ENCODE measurements at places on chromosomes 4 and X.

GRCh38 chrX:110399497-110399896, 40.8 kb downstream of the RTL9 start:
- no peak overlapping the region for H3K27ac ChIP-seq
- peaks cover 41% of the 10 kb centered on the region for H3K4me1 ChIP-seq
- H3K36me3 ChIP-seq = no peaks in the 10 kb centered on the region
- no peak overlapping the region for H3K4me3 ChIP-seq
- no peaks in the 10 kb centered on the region for H3K27me3 ChIP-seq
- DNase-seq = no peak

- no peaks in the 10 kb centered on the region for H3K36me3 ChIP-seq
- H3K4me1 ChIP-seq = no peaks in the 10 kb centered on the region
- no peaks in the 10 kb centered on the region for H3K27me3 ChIP-seq
- no peak overlapping the region for H3K4me3 ChIP-seq
- no peak overlapping the region for H3K27ac ChIP-seq
These were observed 150.8 kb downstream of the FRAS1 start for GRCh38 chr4:78207951-78208350.

DNA sequence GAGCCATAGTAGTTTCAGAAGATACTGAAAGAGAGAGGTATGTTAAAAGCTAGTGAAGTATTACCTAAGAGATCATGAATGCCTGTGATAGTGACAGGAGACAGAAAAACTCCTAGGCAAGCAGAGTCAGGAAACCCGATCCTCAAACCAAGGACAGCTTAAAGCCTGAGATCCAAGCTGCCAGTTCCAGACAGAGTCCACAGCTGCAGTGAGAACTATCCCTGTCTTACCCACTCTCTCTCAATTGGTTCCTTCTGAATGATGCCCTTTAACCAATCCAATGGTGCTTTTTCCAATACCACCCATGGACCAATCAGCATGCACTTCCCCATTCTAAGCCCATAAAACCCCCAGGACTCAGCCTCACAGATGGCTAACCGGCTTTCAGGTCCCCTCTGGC, 90.4 kb upstream of the PCDH10 start:
- no peaks in the 10 kb centered on the region for H3K36me3 ChIP-seq
- no peak overlapping the region for H3K4me3 ChIP-seq
- no peak for DNase-seq
- no peaks in the 10 kb centered on the region for H3K27me3 ChIP-seq

GRCh38 chr4:77158487-77158861, 1.5 kb downstream of the CCNG2 start:
- H3K27me3 ChIP-seq = no peaks in the 10 kb centered on the region
- H3K4me3 ChIP-seq = peak overlapping the region; percentile 96
- peak overlapping the region; percentile 82 for H3K27ac ChIP-seq
- peaks cover 51% of the 10 kb centered on the region for H3K36me3 ChIP-seq
- peaks cover 24% of the 10 kb centered on the region for H3K4me1 ChIP-seq

GRCh38 chr4:33924811-33925210, 2319.5 kb downstream of the ARAP2 start:
- no peaks in the 10 kb centered on the region for H3K4me1 ChIP-seq
- no peak overlapping the region for H3K27ac ChIP-seq
- H3K36me3 ChIP-seq = no peaks in the 10 kb centered on the region
- no peak overlapping the region for H3K4me3 ChIP-seq
- DNase-seq = no peak
- H3K27me3 ChIP-seq = no peaks in the 10 kb centered on the region

GRCh38 chr4:8641931-8642650, 49.5 kb downstream of the CPZ start:
- DNase-seq = peak; percentile 34
- H3K4me1 ChIP-seq = no peaks in the 10 kb centered on the region
- H3K27ac ChIP-seq = no peak overlapping the region
- H3K27me3 ChIP-seq = peaks cover 28% of the 10 kb centered on the region
- H3K36me3 ChIP-seq = no peaks in the 10 kb centered on the region

DNA sequence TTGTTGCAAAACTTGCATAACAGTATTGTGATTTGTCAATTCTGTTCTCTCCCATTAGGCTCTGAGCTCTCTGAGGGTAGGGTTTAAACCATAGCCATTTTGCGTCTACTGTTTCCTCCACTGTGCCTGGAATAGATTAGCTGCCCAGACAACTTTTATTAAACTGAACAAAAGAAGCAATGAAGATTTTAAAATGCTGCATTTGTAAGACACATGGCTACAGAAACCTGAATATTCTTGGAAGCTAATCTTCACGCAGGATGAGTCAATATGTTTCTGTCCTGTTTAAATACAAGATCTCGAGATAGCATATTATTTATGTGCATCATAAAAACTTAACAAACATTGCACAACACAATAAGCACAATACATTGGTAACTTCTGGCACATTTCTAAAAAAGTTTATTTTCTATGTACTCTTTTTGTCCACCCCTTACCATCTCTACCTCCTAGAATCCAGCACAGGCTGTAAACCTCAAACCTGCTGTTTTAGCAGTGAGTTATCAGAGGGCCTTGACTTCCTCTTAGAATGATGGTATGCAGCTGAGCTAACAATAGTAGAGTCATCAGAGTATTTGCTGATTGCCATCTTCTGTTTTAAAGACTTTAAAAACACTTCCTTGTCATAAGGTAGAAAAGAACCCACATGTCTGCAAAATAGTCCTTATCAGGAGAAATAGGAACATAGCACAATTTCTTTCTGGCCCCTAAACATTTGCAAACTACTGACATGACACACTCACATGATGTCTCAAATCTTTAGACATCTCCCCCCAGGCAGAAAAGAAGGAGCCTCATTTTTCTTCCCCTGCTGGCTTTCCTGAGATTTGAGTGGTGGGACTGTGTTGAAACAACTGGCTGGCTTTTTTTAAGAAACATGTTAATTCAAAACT, 10.6 kb upstream of the CCNG2 start:
- no peak for DNase-seq
- no peak overlapping the region for H3K4me3 ChIP-seq
- H3K36me3 ChIP-seq = no peaks in the 10 kb centered on the region
- peaks cover 20% of the 10 kb centered on the region for H3K4me1 ChIP-seq

GRCh38 chr4:149553959-149554520, 261.6 kb downstream of the IQCM start:
- no peaks in the 10 kb centered on the region for H3K4me1 ChIP-seq
- DNase-seq = no peak
- no peaks in the 10 kb centered on the region for H3K27me3 ChIP-seq
- H3K4me3 ChIP-seq = no peak overlapping the region
- no peak overlapping the region for H3K27ac ChIP-seq

- H3K27ac ChIP-seq = no peak overlapping the region
- no peaks in the 10 kb centered on the region for H3K4me1 ChIP-seq
- no peaks in the 10 kb centered on the region for H3K36me3 ChIP-seq
- DNase-seq = no peak
These were observed 579.7 kb downstream of the SPRY1 start for GRCh38 chr4:123976285-123976684.

All from RWPE2 (cell line).